ENCODE measurements at places on chromosomes 11 and 22. TPM values are rescaled to one million over a fixed set of nuclear protein-coding genes. Genes with fewer than 3 reads are reported as not detected.

Gene FXYD6
- 0.38 TPM for total RNA-seq

Gene KCNQ1OT1
- total RNA-seq: 0.20 TPM

Gene PTPN5
- not detected for total RNA-seq

DNA sequence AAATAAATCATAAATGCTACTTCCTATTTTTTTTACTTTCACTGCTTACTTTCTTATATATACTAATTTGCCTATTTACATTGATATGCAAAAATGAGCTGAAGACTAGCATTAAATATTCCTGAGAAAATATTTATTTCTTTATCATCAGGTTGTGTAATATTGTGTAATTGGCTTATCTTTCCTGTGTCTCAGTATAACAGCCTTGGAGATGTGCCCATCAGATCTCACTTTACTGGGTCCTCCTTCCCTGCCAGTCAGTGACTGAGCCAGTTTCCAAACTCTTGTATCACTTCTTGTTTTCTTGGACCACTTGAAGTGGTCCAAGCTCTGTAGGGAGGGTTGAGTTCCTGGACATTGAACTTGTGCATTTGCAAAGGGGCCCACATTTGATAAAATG, 900.0 kb downstream of the LUZP2 start:
- no peak for DNase-seq

DNA sequence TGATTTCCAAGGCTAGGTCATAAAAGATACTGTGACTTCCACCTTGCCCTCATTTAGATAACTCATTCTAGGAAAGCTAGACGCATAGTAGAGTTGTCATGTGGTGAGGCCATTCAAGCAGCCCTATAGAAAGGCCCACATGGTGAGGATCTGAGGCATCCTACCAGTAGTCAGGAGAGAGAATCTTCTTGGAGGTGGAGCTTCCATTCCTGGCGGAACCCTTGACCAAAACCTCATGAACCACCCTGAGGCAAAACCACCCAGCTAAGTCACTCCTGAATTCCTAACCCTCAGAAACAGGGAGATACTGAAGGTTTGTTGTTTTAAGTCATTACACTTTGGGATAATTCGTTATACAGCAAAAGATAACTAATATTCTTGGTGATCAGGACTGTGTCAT, 2.9 kb upstream of the HDHD5 start:
- no peak for DNase-seq

GRCh38 chr11:117583063-117583801, 213.8 kb downstream of the DSCAML1 start:
- no peak for DNase-seq

DNA sequence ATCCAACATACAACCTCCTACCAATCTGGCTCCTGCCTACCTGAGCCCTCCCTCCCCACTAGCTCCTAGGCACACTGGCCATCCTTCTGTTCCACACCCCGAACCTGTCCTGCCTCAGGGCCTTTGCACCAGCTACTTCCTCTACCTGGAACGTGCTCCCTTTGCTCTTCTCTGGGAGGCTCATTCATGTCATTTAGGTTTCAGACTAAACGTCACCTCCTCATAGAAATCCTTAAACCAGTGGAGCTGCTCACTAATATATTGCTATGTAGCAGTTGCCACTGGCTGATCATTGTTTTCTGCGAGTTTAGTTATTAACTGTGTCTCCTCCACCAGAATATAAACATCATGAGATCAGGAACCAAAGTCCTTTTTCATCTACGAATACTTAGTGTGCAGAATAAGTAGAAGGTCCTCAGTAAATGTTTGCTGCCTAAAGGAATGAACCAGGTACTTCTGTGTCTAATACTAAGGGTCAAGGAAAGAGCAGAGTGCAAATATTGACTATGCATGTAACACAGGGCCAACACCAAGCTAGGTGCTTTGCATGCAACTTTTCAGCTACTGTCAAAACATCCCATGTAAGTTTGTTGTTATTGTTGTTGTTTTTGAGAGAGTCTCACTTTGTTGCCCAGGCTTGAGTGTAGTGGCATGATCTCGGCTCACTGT, 277.6 kb upstream of the SYN3 start:
- DNase-seq: no peak

DNA sequence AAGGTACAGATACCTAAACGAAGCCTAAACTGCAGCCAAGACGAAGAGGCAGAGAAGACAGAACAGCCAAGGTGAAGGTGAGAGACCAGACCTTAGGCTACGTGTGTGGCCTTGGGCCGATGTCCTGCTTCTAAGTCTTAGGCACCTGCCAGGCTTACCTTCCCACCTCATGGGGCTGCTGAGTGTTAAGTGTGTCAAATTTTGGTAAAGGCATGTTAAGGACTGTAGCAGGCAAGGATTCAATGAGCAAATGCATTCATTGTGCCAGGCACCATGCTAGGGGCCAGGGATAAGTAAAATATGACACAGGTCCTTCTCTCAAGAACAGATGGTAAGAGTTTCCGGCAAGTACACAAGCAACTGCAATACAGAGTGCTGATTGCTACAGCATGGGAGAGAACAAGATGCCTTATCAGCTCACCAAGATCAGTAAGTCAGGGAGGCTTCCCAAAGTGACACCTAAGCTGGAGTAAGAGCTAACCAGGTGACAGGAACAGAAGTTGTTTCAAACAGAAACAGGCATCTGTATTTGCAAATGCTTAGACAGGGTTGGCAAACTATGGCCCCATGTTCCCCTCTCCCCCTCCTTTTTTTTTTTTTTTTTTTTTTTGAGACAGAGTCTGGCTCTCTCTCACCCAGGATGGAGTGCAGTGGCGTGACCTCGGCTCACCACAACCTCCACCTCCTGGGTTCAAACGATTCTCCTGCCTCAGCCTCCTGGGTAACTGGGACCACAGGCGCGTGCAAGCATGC, 46.7 kb downstream of the CLTCL1 start:
- no peak for DNase-seq

GRCh38 chr11:3855808-3856491, 486 bp downstream of the STIM1 start:
- DNase-seq: peak; percentile 19

DNA sequence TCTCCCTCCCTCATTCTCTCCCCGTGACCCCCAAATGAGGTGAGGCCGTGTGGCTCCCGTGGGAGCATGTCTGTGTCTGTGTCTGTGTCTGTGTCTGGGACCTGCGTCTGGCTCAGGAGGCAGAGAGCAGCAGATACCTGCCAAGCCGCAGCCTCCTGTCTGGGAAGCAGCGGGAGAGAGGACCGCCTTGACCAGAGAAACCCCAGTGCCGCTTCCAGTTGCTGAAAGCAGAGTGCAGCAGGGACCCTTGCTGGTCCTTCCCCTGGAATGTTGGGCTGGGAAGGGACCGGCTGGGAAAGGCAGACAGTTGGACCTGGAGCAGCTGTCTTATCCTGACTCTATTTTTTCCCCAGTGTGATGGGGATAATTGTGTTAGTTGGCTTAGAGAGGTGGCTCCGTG, 525 bp downstream of the CSDC2 start:
- DNase-seq: no peak

GRCh38 chr11:121810291-121810690, 305.7 kb downstream of the BLID start:
- no peak for DNase-seq

DNA sequence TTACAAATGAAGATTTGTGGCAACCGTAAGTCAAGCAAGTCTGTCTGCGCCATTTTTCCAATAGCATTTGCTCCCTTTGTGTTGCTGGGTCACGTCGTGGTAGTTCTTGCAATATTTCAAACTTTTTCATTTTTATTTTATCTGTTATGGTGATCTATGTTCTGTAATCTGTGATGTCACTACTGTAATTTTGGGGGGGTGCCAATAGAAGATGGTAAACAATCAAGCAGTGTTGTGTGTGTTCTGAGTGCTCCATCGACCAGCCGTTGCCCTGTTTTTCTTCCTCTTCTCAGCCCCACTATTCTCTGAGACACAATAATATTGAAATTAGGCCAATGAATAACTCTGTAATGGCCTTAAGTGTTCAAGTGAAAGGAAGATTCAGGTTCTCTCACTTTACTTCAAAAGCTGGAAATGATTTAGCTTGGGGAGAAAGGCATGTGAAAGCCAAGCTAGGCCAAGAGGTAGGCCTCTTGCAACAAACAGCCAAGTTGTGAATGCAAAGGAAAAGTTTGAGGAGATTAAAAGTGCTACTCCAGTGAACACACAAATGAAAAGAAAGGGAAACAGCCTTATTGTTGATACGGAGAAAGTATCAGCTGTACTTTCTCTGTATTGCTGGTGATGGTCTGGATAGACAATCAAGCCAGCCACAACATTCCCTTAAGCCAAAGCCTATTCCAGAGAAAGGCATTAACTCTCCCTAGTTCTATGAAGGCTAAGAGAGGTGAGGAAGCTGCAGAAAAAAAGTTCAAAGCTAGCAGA, 7.5 kb downstream of the ZC3H12C start:
- no peak for DNase-seq

DNA sequence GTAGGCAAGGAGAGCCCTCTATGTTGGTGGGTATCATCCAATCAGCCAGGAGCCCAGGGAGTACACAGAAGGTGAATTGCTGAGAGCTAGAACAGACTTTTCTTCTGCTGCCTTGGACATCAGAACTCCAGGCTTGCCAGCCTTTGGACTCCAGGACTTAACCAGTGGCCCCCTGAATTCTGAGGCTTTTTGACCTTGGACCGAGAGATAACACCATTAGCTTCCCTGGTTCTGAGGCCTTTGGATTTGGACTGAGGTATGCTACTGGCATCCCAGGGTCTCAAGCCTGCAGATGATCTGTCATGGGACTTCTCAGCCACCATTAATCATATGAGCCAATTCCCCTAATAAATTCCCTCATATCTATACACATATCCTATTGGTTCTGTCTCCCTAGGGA, 21.5 kb downstream of the TCF20 start:
- DNase-seq: no peak

DNA sequence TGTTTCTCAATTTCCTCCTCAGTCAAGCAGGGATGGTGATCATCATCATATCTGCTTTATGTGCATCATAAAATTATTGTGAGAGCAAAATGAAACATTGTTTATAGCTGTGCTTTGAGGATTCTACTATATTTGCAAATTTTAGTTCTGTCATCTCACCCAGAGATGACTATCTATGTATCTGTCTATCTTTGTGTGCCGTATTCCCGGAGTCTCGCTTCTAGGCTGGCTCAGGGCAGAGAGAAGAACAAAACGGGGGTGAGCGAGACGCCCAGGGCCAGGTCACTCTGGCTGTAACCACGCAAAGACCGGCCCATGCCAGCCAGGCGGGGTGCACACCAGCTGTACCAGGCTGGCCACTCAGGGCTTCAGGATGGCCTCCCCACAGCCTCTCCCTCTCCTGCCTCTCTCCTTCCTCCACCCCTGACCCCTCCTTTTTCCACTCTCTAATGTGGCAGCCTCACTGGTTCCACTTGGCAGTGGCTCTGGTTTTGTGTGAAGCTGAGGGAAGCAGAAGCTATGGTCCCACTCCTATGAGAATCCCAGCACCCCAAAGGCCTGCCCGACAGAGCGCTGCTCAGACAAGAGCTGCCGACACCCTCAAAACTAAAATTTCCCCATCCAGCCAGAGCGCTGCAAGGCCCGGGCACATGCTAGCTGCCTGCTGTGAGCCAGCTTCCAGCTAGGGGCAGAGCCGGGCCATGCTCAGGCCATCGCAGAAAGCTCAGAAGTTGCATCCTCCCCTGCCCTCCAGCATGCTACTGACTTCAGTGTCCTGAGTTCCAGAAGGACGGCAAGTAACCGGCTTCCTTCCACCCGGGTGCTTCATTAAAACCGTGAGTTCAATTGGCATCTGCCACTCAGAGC, 139.5 kb upstream of the TBCEL start:
- DNase-seq: no peak

- no peak for DNase-seq
Observed at GRCh38 chr22:34669001-34669400, 397.0 kb upstream of the ISX start.

DNA sequence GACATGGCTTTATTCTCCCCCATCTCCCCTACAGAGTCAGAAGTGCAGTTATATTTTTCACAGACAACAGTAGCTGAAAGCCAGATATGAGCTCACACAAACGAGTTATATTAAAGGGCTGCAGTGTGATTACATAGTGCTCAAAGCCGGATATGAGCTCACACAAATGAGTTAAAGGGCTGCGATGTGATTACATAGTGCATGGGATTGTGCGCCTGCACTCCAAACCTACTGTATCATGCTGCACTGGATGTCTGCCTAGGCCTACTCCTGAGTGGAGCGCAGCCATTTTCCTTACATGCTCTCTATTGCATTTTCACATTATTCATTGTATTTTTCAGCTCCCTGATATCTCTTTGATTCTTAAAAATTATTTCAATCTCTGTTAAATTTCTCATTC, 414.6 kb upstream of the LARGE1 start:
- no peak for DNase-seq

DNA sequence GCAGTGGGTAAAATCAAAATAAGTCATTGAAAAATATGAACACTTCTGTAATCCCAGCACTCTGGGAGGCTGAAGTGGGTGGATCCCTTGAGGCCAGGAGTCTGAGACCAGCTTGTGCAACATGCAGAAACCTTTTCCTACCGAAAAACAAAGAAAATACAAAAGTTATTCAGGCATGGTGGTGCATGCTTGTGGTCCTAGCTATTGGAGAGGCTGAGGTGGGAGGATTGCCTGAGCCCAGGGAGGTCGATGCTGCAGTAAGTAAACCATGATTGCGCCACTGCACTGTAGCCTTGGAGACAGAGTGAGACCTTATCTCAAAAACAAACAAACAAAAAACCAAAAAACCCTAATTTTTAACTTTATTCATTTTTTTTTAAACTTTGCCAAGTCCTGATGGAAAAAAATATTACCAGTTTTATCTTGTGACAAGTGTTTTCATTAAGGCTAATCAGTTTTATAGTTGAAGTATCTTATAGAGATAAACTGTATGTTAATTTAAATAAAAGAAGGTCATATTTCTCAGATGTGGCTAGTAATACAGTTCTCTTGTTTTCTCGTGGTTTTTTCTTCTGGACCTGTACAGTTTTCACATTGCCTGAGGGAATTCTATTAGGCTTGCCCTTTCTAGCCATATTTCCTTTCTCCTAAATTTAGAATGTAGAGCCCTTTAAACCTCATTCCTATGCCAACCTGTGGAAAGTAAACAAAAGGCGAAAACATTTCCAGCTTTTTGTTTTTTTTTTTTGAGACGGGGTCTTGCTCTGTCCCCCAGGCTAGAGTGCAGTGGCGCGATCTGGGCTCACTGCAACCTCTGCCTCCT, 9.4 kb downstream of the HIPK3 start:
- no peak for DNase-seq

Data from activated T-cell treated with anti-CD3 and anti-CD28 coated beads, Interleukin-2, amount 50 U/mL, for 4 hours (primary cell).